ENCODE measurements at places on chromosomes 6 and 20. TPM values are rescaled to one million over a fixed set of nuclear protein-coding genes. Genes with fewer than 3 reads are reported as not detected.

GRCh38 chr6:38514399-38514798 is 125.3 kb downstream of the BTBD9 start:
- no peak for DNase-seq

GRCh38 chr6:42616716-42617115 is 52.9 kb downstream of the UBR2 start:
- no peak for DNase-seq

- no peak for DNase-seq
Observed at GRCh38 chr6:157891544-157892362, 68.7 kb downstream of the SNX9 start.

- no peak for DNase-seq
Observed at GRCh38 chr6:3899970-3900439, 50.8 kb downstream of the FAM50B start.

- DNase-seq, result no peak
Observed at GRCh38 chr6:2054516-2055067, 190.8 kb downstream of the GMDS start.

- DNase-seq, result no peak
Observed at GRCh38 chr6:49915035-49915434, 48.7 kb upstream of the CRISP1 start.

DNA sequence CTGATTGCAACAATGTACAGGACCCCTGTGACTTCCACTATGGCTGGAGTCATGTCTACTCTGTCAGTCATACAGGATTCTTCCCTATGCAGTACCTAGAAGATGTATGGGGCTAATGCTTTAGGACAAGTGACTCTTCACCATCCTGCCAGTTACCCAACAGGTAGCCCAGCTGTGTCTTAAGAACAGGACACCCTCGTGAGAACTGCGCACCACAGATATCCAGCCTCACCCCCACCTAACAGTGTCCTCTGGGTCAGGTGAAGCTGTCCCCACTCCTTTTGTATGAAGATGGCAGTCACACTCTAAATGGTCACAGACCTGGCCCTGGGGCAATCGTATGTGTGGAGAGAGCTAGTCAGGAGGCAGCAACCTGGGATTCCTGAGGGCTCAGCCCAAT is 191.6 kb downstream of the C6orf118 start:
- DNase-seq, result no peak

- no peak for DNase-seq
Observed at GRCh38 chr20:61520893-61521460, 268.9 kb downstream of the CDH4 start.

GRCh38 chr20:2602746-2603145 is 49.7 kb upstream of the NOP56 start:
- DNase-seq, result peak; percentile 9

GRCh38 chr6:140758169-140758877 is 1374.4 kb upstream of the GJE1 start:
- DNase-seq, result no peak

DNA sequence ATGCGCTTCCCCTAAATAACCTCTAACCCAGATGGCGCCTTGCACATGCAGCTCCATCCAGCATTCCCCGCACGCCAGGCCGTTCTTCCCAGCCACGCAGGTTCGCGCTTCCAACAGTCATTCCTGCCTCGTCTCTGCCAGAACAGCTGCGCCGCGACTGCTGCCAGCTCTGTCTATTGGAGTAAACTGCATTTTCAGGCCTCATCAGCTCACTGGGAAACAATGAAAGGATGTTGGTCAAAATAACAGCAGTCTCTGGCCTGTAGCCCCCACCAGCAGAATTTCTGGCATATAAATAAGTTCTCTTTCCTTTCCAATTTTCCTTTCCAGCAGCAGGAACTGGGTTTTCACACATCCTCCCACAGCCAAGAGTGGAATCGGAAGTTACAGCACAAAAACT is 14.6 kb downstream of the NRSN1 start:
- no peak for DNase-seq

DNA sequence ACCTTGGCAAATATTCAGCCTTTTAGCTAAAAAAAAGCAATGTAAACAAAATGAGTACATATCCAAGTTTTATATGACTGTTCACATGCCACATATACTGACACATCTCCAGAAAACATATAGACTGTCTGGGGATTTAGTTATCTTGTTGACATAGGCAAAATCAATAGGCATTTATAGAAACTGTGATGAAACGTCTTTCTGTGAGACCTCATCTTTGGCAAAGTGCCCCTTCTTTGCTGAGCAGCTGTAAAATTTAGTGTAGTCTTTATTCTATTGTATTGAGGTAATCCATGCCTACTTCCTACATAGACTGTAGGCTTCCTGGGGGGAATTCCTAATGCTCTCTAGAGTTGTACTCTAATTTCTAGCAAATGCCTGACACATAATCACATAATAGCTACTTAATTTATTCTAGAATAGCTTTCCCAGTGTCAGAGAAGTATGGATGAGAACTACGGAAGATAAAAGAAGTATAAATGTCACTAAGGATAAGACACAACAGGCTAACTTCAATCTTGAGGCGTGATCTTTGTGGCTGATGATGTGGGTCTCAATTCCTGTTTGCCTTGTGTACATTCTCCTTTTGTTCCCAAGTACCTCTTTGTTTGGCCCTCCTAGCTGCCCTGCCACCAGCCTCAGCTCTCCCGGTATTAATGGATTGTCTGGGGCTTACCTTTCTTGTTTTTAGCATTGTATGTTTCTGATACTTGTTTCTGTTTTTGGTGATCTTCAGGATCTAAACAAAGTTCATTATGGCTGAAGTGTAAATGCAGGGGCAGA is 30.6 kb downstream of the PTCHD4 start:
- no peak for DNase-seq

- DNase-seq, result no peak
Observed at GRCh38 chr6:142732790-142733189, 212.2 kb downstream of the HIVEP2 start.

DNA sequence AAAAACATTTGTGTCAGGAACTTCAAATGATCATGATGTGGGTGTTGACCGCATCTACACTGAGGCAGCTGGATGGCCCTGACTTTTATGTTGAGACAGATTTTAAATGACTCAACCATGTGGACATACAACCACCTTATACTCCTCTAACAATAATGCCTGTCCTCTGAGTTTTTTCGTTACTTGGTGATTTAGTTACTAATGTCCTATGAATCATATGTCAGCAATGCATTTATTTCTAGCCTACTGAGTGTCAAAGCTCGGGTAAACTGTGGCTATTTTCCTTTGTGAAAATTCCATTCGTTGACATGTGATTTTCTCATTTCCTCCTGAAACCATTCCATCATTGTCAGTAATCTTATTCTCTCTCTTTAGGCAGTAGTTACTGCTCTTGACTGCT is 38.9 kb upstream of the NKX2-4 start:
- no peak for DNase-seq

DNA sequence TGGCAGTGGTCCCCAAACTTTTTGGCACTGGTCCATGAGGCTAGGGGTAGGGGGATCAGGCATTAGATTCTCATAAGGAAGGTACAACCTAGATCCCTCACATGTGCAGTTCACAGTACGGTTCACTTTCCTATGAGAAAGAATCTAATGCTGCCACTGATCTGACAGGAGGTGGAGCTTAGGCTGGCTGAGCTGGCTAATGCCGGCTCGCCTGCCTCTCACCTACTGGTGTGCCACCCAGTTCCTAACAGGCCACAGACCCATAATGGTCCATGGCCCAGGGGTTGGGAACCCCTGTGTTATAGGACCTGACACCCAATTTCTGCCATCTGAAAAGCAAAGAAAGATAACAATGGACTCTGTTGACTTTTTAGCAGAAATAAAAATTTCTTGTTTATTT is 199.6 kb downstream of the GMPR start:
- DNase-seq, result no peak

GRCh38 chr6:22411376-22412105 is 114.7 kb upstream of the PRL start:
- DNase-seq, result no peak

DNA sequence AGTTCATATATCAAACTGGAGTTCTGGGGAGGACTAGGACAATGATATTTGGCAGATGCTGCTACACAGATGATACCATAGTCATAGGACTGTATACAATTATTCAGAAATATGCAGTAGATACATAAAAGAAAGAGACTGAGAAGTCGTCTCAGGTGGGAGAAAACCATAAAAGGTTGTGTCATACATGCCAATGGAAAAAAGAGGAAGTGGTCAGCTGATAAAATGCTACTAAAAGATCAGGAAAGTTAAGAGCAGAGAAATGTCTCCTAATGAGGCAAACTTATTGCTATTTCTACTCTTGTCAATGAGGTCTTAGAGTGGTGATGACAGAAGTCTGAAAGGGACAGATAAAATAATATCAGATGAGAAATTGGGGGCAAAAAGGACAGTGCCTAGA is 407.6 kb downstream of the COL12A1 start:
- DNase-seq, result no peak

DNA sequence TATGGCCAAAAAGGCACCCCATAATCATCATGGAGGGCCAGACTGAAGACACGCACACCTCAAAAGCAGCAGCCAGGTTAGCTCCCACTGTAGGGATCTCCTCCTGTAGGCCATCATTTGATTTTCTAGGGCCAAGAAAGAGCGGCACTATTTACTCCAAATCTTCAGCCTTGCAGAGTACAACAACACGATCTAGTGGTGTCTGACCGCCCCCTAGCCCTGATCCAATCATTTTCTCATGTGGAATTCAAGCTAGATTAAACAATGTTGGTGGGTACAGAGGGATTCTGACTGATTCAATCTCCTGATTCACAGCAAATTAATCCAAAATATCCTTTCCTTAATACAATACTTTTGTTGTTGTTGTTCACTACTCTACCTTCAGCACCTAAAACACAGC is 12.5 kb downstream of the GNAS-AS1 start:
- no peak for DNase-seq

KHDC1L gene
- not detected for total RNA-seq

EEF1E1 gene
- total RNA-seq, result 60.3 TPM

ZNF165 gene
- 11.0 TPM for total RNA-seq

OLIG3 gene
- total RNA-seq, result not detected

FERMT1 gene
- 34.7 TPM for total RNA-seq
